ENCODE measurements at places on chromosomes 11 and 22.

DNA sequence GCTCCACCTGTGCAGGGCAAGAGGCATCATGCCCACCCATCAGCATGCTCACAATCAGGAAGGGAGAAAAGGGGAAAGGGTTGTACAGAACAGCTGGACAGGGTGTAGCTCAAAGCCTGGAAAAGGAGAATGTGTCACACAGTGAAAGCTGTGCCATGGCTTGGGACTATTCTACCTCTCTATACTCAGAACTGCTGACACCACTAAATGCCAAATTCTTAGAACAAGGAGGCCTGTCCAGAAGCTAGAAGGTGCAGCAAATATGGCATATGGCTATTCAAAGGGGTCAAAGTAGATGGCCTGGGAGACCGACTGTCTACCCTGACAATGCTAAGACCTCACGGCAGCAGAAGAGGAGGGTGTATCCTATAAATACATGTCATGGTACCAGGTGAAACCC lies 12.8 kb downstream of the HPS4 start:
- DNase-seq: no peak

- DNase-seq: no peak
Observed at GRCh38 chr11:71066311-71066710, 186.1 kb downstream of the SHANK2 start.

- DNase-seq: no peak
Observed at GRCh38 chr11:13292970-13293369, 15.4 kb downstream of the BMAL1 start.

- no peak for DNase-seq
Observed at GRCh38 chr22:37044634-37045625, 6.6 kb upstream of the KCTD17 start.
